ENCODE measurements at places on chromosomes 4 and X.

DNA sequence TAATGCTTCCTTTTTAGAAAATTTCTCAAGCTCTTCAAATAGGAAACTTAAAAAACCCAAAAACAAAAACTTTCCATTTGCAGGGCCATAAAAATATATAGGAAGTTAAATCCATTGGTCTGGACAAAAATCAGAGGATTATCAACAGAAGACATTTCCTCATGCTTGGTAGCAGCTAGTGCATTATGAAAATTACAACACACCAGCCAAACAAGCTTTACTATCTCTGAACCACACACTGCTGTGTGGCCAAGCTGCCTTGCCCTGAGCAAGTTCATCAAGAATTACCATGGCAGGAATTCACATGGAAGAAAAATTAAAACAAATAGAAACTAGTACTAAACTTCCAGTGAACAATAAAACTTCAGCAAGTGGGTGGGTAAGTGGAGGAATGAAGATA lies 3.6 kb downstream of the USP46 start:
- DNase-seq = no peak

DNA sequence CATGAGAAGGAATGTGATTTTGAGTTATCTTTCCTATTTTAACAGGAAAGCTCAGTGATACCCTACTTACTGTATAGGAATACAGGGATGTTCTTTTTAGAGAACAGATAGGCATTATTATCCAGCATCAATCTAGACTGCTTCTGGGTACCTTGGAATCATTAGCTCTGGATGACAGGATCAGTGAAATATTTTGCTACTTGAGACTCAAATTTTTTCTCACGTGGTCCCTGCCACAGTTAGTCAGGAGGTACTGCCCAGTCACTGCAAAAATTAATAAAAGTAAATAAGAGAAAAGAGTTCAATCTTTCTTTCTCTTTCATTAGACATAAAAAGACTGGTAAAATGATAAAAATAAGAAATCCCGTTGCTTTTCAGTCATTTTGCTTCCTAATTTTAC lies 5.5 kb downstream of the ZNF827 start:
- no peak for DNase-seq

DNA sequence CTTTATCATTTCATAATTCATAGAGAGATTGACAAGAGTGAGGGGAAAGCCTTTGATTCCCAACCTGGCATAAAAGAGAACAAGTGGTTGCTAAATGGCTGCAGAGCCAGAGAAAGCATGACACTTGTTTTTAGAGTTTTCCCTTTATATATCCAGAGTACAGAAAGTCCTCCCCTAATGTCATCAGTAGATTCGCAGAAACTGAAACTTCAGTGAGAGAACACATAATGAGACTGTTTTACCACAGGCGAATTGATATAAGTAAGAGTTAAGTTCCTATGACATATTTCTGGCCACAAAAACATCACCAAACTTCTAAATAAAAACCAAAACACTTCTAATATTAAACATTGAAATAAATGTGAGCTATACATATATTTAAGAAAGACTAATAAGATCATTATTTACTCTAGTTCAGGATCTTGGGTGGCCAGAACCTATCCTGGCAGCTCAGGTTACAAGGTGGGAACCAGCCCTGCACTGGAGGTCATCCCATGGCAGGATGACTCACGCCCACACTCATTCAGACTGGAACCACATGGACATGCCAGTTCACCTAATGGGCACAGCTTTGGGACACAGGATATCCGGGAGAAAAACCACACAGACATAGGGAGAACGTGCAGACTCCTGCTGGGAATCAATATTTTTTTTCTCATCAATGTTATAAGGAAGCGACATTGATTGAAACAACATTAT lies 35.5 kb downstream of the NWD2 start:
- DNase-seq = no peak

DNA sequence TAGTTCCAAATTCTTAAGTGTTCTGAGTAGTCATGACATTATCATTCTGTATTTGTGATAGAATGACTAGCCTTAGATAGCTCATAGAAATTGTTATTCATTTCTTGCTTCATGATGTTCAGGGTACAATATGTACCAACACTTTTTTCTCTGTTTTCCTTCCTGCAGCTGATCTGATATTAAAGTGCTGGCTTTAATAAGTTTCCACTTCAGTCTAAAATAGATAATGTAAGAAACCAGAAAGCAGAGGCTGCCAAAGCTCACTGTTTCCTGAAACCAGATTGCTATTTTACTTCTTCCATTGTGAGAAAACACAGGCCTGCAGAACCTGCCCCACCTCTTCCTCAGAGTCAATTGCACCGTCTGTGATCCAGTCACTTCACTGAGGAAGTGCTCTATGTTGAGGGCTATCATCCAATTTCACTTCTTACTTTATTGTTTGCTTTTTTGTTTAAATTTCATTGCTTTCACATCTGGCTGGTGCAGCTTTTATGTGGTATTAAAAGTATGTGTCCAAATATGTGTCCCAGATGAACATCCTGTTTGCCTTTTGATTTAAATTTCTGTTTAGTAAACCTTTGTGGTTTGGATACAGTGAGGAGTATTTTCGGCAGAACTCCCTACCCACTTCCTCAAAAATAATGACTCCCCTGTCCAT lies 652.1 kb downstream of the ANKRD50 start:
- no peak for DNase-seq

GRCh38 chr4:56653461-56654237 lies 27.4 kb downstream of the HOPX start:
- no peak for DNase-seq

DNA sequence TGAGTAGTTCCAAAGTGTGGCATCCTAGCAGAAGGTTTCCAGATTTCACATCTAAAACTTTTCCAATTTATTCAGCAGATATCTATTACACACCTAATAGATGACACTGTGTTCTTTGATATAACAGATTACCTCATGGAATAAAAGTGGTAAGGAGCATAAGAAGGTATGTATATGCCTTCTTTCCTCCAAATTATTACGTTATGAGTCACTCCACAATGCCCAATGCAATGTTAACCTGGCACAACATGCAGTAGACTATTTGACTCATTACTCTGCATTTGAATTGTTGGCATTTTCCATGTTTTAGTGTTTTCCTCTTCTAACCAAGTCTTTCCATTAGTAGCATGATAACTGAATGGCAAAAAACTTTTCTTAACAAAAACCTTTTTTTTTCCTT lies 383.6 kb downstream of the ADGRL3 start:
- no peak for DNase-seq

DNA sequence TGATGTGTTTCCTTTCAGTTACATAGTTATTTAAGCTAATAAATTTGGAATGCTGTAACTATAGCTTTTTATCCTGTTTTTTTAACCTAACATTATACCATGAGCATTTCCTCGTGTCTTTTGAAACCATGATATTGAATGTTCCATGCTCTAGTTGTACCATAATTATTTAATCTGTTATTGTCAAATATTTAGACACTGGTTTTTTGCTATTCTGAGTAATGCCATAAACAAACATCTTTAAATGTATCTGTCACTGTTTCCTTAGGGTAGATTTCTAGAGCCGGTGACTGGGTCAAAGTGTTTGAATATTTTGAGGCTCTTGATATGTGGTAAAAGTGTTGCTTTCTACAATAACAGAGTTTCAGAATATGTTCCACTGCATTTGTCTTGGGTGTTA lies 5.4 kb downstream of the IGBP1 start:
- DNase-seq = no peak

DNA sequence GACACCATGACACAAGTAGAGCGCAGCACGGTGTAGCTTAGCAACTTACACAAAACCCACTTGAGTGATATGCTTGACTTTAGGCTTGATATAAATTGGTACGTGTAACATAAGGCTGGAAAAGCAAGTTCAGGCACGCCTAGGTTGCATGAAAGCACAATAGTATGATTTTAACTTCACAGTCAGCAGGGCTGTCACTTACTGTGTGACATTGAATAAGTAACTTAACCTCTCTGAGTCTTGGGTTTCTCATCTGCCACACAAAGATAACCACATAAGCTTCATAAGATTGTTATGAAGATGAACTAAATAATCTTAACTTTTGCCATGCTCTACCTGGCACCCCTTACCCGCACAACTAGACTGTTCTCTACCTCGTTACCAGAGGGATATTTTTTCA lies 9.5 kb downstream of the SRD5A3 start:
- no peak for DNase-seq

All from stimulated activated CD8-positive, alpha-beta memory T cell treated with anti-CD3 and anti-CD28 coated beads, Interleukin-7, amount 100 ng/mL, for 1 hour (primary cell).